Mucosa of gallbladder (tissue), 1 donor: ENCODE measurements at places on chromosomes 5 and 9. TPM values are rescaled to one million over a fixed set of nuclear protein-coding genes. Genes with fewer than 3 reads are reported as not detected.
A peak's percentile ranks its signal among the peaks of the same experiment; 100 is the strongest.

DNA sequence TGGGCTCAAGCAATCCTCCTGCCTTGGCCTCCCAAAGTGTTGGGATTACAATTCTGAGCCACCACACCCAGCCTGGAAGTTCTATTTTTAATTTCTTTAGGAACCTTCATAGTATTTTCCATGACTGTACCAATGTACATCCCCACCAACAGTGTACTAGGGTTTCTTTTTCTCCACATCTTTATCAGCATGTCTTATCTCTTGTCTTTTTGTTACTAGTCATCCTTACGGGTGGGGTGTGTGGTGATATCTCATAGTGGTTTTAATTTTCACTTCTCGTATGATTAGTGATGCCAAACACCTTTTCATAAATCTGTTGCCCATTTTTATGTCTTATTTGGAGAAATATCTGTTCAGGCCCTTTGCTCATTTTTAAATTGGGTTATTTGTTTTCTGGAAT is 123.0 kb upstream of the MEF2C start:
- DNase-seq: no peak

DNA sequence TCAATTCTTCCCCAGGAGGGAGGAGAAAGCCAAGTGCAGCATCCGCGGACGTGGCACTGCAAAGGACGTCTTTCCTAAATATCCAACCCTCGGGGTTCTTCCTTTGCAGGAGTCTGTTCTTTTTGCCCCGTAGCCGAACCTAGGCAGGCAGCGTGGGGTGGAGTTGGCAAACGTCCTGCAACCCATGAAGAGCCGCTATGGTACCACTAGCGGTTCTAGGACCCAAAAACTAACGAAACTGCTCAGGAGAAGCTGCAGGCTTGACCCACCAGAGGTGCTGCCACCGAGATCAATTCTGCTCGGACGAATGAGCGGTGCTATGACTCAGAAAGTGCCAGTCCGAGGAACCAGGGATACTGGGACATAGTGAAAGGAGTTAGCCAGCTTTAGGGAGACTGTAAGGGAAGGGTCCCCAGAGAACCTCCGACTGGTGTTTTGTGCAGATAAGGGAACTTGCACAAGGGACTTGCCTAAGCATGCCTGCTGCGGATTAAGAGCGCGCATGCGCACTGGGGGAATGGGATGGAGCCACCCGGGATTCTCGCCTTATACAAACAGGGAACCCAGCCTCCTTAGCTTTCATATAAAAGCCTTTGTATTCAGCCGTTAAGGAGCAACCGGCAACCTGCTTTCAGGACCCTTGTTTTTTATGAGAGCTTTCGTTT is 32.7 kb downstream of the ANXA2R start:
- DNase-seq: peak; percentile 84

GRCh38 chr9:133928248-133928764 is 63.8 kb downstream of the VAV2 start:
- DNase-seq: peak; percentile 70

GRCh38 chr5:157273131-157273556 is 7.2 kb downstream of the CYFIP2 start:
- no peak for DNase-seq

GRCh38 chr9:36401164-36401740 is 1.2 kb upstream of the RNF38 start:
- DNase-seq: no peak

- DNase-seq: no peak
Measured at GRCh38 chr9:38382141-38382540, 10.4 kb upstream of the ALDH1B1 start.

GRCh38 chr5:37876943-37877342 is 37.1 kb upstream of the GDNF start:
- no peak for DNase-seq

DNA sequence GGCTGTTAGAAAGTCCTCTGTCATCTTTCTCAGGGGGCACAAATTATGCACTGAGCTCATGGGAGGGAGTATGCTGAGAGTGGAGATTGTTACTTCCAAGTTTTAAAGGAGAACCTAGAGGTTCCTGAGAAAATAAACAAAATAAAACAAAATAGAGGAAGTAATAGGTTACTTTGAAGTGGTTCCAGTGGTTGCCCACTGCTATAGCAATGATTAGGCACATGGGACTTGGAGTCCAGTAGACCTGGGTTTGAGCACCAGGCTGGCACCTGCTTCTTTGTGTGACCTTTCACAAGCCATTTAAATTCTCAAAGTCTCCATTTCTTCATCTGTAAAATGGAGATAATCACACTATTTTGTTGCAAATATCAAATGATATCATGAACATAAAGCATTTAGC is 13.8 kb upstream of the CDC23 start:
- DNase-seq: no peak

DNA sequence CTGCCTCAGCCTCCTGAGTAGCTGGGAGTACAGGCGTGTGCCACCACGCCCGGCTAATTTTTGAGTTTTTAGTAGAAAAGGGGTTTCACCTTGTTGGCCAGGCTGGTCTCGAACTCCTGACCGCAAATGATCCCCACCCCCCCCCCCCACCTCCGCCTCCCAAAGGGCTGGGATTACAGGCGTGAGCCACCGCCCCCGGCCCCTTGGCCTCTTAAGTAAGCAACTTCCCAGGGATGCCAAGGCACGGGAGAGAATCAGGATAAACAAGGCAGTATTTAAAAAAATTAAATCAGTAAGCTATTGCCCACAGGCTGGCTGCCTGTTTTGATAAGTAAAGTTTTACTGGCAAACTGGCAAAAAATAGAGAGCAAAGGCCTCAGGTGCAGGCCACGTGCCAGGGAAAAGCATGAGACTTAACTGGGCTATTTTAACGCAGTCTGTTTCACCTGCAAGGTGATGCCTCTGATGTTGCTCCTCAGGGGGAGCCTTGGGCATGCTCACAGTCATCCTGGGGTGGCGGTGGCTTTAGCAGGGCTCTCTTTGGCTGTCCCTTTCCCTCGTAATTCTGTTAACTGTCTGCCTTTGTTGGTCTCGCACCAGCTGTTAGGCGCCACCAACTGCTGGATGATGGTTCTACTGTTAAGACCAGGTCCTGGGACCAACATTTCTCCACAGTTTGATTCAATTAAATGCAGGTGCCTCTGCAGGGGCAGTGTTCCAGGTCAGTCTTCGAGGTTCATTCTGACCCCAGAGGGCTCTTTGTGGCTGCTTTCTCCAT is 19.4 kb upstream of the RNF130 start:
- peak; percentile 27 for DNase-seq

GRCh38 chr5:14167211-14167845 is 24.2 kb downstream of the TRIO start:
- no peak for DNase-seq

GRCh38 chr9:18473652-18474279 is at the start of gene ADAMTSL1:
TSS of gene ADAMTSL1 (plus strand) at chr9:18474153. CDS start at chr9:18474233, 80 bp downstream.
- peak; percentile 12 for DNase-seq

DNA sequence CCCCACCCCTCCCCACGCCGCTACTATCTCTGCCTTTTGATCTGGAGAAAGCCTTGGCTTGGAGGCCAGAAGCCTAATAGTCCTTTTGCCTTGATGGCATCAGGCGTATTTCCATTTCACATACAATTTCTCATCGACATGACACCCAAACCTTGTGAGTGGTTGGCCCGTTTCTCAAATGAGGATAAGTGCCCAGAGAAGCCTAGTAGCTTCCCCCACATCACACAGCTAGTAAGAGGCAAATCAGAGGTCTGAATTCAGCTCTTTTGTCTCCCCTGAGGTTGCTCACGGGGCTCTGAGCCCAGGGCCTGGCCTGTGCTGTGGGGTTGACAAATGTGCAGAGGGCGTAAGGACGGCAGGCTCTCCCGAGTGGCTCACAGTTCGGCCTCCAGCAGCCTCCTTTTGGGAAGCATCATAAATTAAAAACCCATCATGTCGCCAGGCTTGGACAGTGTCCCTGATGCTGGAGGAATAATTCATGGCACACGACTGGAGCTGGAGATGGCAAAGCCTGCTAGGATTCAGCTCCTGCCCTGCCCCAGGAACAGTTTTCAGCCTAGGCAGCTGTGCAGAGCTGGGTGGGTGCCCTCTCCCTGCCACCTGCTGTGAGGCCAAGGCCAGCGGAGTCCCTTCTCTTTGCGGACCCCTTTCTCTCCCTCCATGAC is 263.8 kb downstream of the NSG2 start:
- no peak for DNase-seq

GRCh38 chr5:76811214-76811613 is 7.6 kb upstream of the F2RL1 start:
- no peak for DNase-seq

DNA sequence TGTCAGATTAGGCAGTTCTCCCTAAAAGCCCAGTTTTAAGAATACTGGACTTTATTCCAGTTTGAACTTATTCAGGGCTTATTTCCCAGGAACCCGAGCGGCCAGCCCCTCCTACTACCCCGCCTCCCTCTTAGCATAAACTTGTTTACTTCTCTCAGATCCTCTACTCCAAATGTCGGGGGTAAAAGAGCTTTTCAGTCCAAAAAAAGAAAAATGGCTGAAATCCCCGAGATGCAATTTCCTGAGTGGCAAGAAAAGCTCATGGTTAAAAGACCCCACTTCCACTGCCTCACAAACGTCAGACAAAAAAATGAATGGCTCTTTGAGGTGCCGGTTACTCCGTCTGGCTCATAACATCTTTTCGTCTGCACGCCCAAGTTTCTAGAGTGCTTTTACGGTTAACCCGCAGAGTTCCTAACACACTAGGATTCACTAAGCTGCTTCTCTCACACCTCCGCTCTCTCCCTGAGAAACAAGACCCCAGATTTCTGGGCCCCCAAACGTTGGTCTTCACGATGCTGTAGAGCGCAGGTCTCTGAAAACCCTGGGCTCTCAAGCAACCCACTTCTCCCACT is 402 bp downstream of the BRD8 start:
- DNase-seq: peak; percentile 20

GRCh38 chr5:149795360-149795759 is 65.2 kb downstream of the PPARGC1B start:
- no peak for DNase-seq

DNA sequence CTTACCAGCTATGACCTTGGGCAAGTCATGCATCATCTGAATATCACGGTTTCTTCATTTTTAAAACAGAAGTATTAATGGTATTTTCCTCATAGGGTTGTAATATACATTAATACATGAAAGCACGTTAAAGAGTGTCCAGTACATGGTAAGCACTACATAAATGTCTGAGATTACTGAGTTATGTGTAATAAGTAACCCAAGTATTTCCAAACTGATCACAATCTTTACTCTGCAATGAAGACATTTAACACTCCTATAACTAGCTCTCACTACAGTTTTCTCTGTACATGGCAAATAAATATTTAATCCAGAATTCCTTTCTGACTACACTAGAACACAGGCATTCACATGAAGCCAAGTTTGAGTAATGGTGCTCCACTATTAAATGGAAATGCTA is 4.0 kb downstream of the GLDC start:
- DNase-seq: no peak

GRCh38 chr9:77744841-77745430 is 96.8 kb upstream of the GNA14 start:
- DNase-seq: no peak

The PLEKHG4B gene
- total RNA-seq: 0.09 TPM

The HDHD3 gene
- total RNA-seq: 102 TPM

The ZNF484 gene
- total RNA-seq: 9.5 TPM

The ADRB2 gene
- total RNA-seq: 3.4 TPM

The GFRA3 gene
- 2.2 TPM for total RNA-seq
